T-helper 2 cell treated with Interferon-gamma antibody and Interleukin-4, amounts not matched to agents 100 ng/mL and 5 ng/mL, for 36 hours (primary cell): ENCODE measurements at places on chromosomes 2 and 18. TPM values are rescaled to one million over a fixed set of nuclear protein-coding genes. Genes with fewer than 3 reads are reported as not detected.

Gene FOSL2
- 29.6 and 30.5 TPM in 2 replicates for total RNA-seq

Gene SPDYA
- 1.3 and 2.0 TPM in 2 replicates for total RNA-seq

Gene KATNAL2
- total RNA-seq = 0.73 and 1.0 TPM in 2 replicates

Gene KCNE4
- total RNA-seq = not detected in 2 replicates

Gene EVA1A
- total RNA-seq = not detected in 2 replicates

Gene LRRC30
- not detected in 2 replicates for total RNA-seq

Gene ASTL
- total RNA-seq = 0.45 TPM in 1 of 2 replicates, not detected in the other

Gene LOXHD1
- not detected in 2 replicates for total RNA-seq

Gene SERPINB12
- total RNA-seq = not detected in 2 replicates

Gene CLEC4F
- total RNA-seq = not detected in 2 replicates

Gene SEPTIN10
- 0.57 and 0.77 TPM in 2 replicates for total RNA-seq

Gene B3GNT7
- not detected in 2 replicates for total RNA-seq

Gene NOL4
- total RNA-seq = not detected in 2 replicates

Gene ASPRV1
- 1.3 and 1.5 TPM in 2 replicates for total RNA-seq

Gene STPG4
- 0.30 and 0.50 TPM in 2 replicates for total RNA-seq

Gene TLX2
- 1.1 and 1.2 TPM in 2 replicates for total RNA-seq

Gene SP140
- 117 and 120 TPM in 2 replicates for total RNA-seq

Gene MDH1B
- total RNA-seq = 0.09 and 0.32 TPM in 2 replicates

Gene LINC00305
- total RNA-seq = not detected in 2 replicates

Gene ATP8B1
- total RNA-seq = not detected in 2 replicates

Gene COLEC12
- not detected in 2 replicates for total RNA-seq

Gene SALL3
- total RNA-seq = not detected in 2 replicates

Gene ESPNL
- total RNA-seq = 0.05 and 0.14 TPM in 2 replicates

Gene CAPN14
- 0.20 and 0.27 TPM in 2 replicates for total RNA-seq

Gene HOXD12
- not detected in 2 replicates for total RNA-seq

Gene TEX44
- total RNA-seq = not detected in 2 replicates

Gene ERICH2
- total RNA-seq = not detected in 2 replicates

Gene ALPI
- total RNA-seq = not detected in 2 replicates

Gene TMEM237
- total RNA-seq = 19.9 and 24.1 TPM in 2 replicates

Gene SOCS6
- 3.2 and 3.6 TPM in 2 replicates for total RNA-seq

Gene HAAO
- total RNA-seq = 2.2 and 2.4 TPM in 2 replicates

Gene HOXD11
- total RNA-seq = not detected in 2 replicates

Gene BMP10
- total RNA-seq = 0.09 TPM in 1 of 2 replicates, not detected in the other

Gene FARP2
- 23.3 and 23.5 TPM in 2 replicates for total RNA-seq

Gene KLHL30
- total RNA-seq = not detected in 2 replicates

Gene ATOH8
- 0.18 and 0.20 TPM in 2 replicates for total RNA-seq

Gene DSEL
- total RNA-seq = 0.02 TPM in 1 of 2 replicates, not detected in the other

Gene TUBA4B
- total RNA-seq = not detected in 2 replicates

Gene SLC4A3
- total RNA-seq = not detected in 2 replicates

Gene IAH1
- total RNA-seq = 64.7 and 66.0 TPM in 2 replicates

Gene RBM45
- total RNA-seq = 18.1 and 24.1 TPM in 2 replicates

Gene CRYBA2
- not detected in 2 replicates for total RNA-seq

Gene DYNC2LI1
- total RNA-seq = 5.9 and 7.4 TPM in 2 replicates

Gene UGT1A10
- total RNA-seq = not detected in 2 replicates

Gene C2orf69
- total RNA-seq = 15.8 and 16.1 TPM in 2 replicates

Gene EPHA4
- 6.6 and 7.0 TPM in 2 replicates for total RNA-seq

Gene CHRNG
- not detected in 2 replicates for total RNA-seq

Gene ABCG5
- total RNA-seq = not detected in 2 replicates
